Renal cortical epithelial cell (primary cell): ENCODE measurements at places on chromosomes 7 and 10. TPM values are rescaled to one million over a fixed set of nuclear protein-coding genes. Genes with fewer than 3 reads are reported as not detected.
A peak's percentile ranks its signal among the peaks of the same experiment; 100 is the strongest.

HTR5A gene
- total RNA-seq, result not detected in 2 replicates

TRA2A gene
- total RNA-seq, result 27.6 and 38.0 TPM in 2 replicates

TBL2 gene
- 68.0 and 72.8 TPM in 2 replicates for total RNA-seq

INSYN2A gene
- total RNA-seq, result under 0.01 and 0.10 TPM in 2 replicates

SPDYE8 gene
- not detected in 2 replicates for total RNA-seq

AKR1D1 gene
- total RNA-seq, result not detected in 2 replicates

TMEM176A gene
- 0.35 TPM in 1 of 2 replicates, not detected in the other for total RNA-seq

OR2A42 gene
- 0.15 TPM in 1 of 2 replicates, not detected in the other for total RNA-seq

LIPM gene
- total RNA-seq, result not detected in 2 replicates

BRI3 gene
- 24.8 and 30.8 TPM in 2 replicates for total RNA-seq

SLC39A12 gene
- total RNA-seq, result not detected in 2 replicates

- DNase-seq, result peak; percentile 44
These were observed 22.4 kb upstream of the LRRC17 start for GRCh38 chr7:102890292-102890970.

DNA sequence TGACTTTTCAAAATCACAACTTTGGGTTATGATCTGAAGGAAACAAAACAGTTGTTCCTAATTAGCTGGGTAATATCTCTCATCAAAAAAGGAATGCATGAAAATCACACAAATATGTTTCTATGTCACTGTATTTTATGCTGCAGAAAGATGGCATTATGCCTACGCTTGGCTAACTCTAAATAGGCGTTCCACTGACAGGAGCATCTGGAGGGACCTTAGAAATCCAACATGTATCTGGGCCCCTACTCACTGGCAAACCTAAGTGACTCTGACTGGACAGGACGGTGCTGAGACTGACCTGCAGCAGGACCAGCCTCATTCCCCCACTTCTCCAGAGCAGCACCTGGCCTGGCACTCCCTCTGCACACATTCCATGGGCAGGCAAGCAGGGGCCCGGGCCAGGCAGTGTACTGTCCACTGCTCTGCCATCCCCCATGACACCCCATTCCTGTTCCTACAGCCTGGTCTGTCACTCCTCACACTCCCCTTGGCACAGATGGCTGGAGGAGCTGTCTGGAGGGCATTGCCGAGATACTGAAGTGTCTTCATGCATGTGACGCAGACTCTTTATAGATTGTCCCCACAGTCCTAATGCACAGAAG is 2.6 kb upstream of the MYL7 start:
- DNase-seq, result no peak

- no peak for DNase-seq
These were observed 26.6 kb downstream of the INPP5A start for GRCh38 chr10:132564249-132564605.

- no peak for DNase-seq
These were observed 61.2 kb upstream of the ZNF716 start for GRCh38 chr7:57388761-57389160.

GRCh38 chr7:98669329-98670000 is 52.4 kb downstream of the NPTX2 start:
- no peak for DNase-seq

DNA sequence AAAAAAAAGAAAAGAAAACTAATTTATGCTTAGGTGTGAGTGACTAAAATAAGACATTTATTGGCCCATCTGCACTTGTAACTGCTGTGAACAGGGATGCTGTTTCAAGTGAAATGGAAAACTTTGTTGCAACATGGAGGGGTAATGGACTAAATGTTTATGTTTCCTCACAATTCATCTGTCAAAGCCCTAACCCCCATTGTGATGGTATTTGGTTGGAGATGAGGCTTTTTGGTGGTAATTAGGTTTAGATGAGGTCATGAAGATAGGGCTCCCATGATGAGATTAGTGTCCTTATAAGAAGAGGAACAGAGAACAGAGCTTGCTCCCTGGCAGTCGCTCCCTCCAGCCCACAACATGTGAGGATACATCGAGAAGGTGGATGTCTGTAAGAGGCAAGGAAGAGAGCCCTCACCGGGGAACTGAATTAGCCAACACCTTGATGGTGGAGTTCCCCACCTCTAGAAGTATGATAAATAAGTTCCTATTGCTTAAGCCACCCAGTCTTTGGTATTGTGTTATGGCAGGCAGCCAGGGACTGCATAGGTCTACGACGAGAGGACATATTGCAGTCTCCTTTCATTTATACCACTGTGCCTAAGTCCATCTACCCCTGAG is 28.6 kb upstream of the VCL start:
- DNase-seq, result no peak

GRCh38 chr10:132111871-132112341 is 46.2 kb downstream of the JAKMIP3 start:
- no peak for DNase-seq

DNA sequence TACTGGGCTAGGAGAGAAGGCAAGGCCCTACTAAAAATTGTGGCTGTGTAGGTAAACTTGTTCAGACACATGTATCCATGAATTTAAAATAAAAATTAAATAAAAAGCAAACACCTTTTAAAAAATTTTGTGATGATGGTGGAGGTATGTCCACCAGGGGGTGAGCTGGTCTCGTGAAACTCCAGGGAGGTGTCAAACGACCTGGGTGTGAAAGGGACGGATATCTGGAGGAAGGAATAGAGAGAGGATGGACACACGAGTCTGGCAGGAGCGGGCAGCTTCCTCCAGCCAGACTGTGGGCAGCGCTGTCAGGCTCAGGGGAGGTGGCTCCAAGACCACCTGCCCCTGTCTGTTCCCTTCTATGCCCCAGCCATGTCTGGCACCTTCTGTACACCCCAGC is 34.8 kb upstream of the DMBT1 start:
- no peak for DNase-seq

GRCh38 chr7:98321301-98321700 is 39.8 kb downstream of the BRI3 start:
- DNase-seq, result no peak

DNA sequence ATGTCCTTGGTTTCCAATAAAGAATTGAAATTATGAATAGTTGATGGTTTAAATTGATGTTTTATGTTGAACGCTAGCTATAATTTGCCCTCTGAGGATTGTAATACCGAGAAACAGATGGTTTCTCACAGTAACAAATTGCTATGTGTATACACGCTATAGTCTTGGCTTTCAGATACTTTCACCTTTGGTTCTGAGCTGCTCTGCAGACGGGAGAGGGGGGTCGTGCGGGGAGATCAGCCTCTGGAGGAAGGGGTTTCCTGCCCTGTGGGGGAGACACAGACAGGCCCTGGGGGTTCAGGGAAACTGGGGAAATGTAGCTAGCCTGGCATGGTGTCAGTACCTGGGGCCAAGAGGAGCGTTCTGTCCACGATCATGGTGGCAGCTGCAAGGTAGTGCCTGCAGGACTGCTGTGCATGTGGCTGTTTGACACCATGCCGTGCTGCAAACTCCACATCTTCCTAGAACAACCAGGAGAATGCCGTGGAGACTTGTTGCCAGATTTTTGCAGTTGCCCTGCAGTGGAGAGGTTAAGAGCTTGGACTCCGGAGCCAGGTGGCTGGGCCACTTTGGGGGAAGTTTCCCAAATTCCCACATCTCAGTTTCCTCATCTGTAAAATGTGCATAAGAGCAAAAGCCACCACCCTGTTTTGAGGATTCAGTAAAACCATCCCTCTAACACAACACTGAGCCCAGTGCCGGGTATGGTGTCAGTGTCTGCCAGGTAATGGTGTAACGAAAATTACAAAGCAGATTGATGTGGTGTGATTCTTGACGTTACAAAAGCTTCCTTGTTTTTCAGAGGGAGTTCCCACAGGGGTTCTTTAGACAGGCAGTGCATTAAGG is 167.9 kb downstream of the CUX1 start:
- no peak for DNase-seq

- peak; percentile 79 for DNase-seq
These were observed 12.7 kb downstream of the ZMIZ1 start for GRCh38 chr10:79081353-79082034.

DNA sequence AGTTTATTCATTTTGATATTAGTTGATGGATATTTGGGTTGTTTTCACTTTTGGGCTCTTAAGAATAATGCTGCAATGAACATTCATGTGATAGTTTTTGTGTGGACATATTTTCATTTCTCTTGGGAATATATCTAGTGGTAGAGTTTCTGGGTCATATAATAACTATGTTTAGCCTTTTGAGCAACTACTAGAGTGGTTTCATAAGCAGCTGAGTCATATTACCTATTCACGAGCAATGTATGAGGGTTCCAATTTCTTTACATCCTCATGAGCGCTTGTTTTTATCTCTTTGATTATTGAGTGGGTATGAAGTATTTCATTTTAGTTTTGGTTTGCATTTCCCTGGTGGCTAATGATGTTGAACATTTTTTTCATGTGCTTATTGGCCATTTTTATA is 182.6 kb downstream of the PON1 start:
- DNase-seq, result no peak

GRCh38 chr10:110723224-110723891 is 79.2 kb downstream of the RBM20 start:
- DNase-seq, result no peak

DNA sequence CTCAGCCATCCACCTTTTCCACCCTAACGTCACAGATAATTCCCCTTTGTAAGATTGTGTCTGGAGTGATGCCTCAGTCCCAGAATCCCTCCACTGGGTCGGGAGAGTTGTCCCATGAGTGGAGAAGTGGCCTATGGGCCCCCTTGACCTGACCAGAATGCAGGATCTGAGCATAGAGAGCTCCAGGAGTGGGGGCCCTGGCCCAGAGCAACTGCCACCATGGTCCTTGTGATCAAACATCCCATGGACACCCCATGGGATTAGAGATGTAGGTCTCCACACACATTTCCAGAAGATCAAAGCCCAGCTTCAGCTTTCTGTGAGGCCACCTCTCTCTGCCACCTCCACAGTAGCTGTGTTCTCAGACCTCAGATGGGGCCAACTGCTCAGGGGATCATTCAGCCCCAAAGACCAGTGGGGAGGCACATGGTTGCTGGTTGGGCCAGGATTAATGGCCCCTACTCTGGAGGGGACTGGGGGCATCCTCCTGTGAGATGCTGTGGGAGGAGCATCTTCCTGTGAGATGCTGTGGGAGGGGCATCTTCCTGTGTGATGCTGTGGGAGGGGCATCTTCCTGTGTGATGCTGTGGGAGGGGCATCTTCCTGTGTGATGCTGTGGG is 28.5 kb upstream of the DPYSL4 start:
- no peak for DNase-seq

GRCh38 chr10:89651205-89651915 is 6.3 kb upstream of the PANK1 start:
- no peak for DNase-seq

DNA sequence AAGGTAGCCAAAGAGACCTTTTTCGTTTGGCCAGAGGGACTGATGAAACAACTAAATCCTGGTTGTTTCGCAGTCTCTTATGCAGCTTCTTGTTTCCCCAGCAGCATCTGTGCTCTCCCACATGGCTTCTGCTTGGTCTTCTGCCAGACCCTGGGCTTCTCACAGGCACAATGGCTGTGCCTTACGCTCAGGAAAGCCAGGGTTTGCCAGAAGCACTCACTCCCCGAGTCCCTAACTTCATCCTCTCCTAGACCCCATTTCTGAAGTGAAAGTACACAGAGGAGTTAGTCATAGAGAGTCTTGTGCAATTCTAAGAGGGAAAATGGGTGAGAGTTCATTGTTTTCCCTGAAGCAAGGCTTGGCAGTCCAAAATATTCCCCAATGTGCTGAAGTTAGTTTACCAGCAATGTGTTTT is 121.7 kb downstream of the EVX1 start:
- DNase-seq, result peak; percentile 85

DNA sequence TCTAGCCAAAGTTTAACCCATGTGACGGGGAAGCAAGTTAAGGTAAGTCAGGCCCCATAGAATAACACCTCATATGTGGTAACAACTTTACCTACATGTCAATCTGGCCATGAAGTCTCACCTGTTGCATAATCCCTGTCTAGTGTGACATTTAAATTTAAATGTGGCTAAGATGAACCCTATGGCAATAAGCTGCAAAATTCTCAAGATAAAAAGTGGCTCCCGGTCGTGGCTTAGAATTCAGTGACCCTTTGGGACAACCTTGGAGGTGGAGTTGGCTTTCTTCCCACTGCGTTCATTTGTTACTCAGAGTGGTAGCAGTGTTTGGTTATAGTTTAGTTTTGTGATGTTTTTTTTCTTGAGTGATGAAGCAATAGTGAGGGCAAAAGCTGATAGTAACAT is 90.6 kb downstream of the ARID5B start:
- peak; percentile 66 for DNase-seq

GRCh38 chr10:47400251-47400650 is 16.2 kb upstream of the ZNF488 start:
- no peak for DNase-seq

GRCh38 chr10:19164461-19164860 is 115.9 kb downstream of the MALRD1 start:
- no peak for DNase-seq

- DNase-seq, result no peak
These were observed 200.1 kb downstream of the ACTR3B start for GRCh38 chr7:152959610-152960009.

DNA sequence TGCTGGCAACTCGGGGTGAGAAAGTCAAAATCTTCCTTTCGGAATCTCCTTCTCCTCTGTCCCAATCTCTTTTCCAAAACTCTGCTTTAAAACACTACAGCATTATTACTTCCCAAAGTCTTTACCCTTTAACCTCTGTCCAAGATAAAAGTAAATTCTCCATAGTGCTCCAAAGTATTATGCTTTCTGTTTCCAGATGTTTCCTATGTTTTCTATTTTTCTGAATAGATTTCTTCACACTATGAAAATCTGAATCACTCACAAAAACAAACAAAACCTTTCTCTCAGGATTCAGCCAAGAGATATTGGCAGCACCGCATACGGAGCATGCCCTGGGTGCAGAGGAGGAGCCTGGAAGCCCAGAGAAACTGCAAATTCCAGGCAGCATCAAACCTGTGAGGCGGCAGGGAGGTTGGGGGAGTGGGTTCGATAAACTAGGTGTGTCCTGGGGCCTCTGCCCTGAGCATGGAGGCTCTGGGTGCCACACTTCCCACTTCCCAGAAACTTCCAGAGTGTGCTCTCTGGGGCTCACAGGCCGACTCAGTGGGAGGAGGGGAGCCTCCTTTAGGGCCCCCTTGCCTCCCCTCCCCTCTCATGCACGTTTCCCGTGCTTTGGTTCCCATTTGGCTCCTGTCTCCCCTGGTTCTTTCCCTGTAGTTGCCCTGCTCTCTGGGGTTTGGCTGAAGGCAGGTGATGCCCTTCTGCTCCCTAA is 35.6 kb downstream of the VIPR2 start:
- DNase-seq, result no peak

DNA sequence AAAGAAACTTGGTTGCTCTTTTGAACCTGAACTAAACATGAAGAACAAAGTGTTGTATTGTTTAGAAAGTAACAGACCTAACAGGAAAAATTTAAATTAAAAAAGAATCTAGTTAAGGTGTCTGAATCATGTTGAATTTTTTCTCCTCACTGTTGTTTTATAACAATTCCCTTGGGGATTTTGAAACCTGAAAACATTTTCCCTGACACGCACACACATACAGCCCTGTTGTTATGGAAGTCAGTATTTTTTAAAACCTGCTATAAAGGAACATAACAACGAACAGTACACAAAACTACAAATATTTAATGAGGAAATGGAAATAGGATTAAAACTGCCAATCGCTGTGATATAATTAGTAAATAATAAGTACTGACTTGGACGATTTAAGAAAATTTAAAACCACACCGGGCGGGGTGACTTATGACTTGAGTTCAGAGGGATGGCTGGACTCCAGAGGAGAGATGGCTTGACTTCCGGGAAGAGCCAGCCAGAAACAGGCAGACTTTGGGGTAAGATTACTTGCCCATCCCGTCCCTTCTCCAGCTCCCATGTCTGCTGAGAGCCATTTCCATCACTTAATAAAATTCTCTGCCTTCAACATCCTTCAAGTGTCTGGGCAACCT is 16.2 kb upstream of the SPOCK2 start:
- DNase-seq, result no peak

- DNase-seq, result no peak
These were observed 35.5 kb upstream of the KDM7A start for GRCh38 chr7:140212100-140212881.
